ENCODE measurements at places on chromosomes 13 and 19.

DNA sequence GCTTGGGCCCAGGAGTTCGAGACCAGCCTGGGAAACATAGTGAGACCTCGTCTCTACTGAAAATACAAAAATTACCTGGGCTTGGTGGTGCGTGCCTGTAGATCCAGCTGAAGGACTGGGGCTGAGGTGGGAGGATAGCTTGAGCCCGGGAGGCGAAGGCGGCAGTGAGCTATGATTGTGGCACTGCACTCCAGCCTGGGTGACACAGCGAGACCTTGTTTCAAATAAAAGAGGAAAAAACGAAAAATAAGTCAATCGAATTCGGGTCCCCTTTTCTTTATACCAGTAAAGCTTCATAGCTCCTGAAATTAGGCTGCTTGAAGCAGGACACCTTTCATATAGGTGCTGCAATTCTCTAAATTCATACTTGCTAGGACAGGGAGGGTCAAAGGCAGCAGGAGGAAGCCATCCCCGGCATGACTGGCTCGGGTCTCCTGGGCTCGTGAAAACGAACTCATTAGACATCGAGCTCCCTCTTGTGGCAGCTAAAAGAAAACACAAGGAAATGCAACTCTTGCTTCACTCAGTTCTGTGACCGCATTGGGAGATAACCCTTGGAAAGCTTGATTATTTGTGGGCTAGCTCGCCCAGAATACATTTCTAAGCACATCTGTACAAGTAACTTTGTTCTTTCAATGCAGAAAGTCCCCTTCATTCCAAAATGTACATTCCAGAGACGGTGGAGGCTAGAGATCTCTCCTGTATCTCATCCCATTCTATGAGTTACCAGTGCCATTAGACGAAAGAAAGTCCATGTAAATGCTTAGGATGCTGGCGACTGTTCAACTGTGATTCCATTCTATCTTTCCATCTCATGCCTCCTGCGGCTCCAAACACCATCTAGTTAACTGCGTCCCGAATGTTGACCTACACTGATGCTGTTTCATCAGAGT lies 16.8 kb downstream of the FPR2 start:
- DNase-seq: peak; percentile 46

GRCh38 chr19:49271080-49271753 lies 53.8 kb downstream of the SLC6A16 start:
- no peak for DNase-seq

DNA sequence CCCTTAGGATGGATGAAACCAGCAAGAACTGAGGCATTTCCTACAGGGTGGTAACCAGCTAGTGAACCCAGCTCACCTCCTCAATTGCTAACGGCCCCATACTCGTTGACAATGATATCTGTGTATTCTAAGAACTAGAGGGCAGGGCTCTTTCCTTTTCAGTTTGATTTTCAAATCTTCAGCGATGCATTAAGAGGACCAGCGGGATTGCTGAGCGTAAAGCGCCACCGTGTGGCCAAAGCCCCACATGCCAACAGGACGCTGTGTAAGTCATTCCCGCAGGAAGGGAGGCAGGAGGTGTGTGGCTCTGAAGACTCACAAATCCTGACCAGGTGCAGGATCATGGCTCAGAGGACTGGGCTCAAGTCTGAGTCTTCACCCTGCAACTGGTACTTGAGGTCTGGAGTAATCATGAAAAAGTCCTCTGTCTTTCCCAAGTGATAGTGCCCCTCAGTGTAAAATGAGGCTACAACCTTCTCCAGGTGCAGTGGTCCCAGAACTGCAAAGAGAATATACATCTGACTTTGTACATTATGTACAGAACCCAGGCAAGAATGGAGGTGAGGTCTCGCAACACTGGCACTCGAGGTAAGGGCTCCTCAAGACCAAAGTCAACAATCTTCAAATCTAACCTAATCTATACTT lies 40.9 kb downstream of the C13orf42 start:
- peak; percentile 75 for DNase-seq

GRCh38 chr19:50431343-50432220 lies 1.1 kb upstream of the MYBPC2 start:
- peak; percentile 54 for DNase-seq

DNA sequence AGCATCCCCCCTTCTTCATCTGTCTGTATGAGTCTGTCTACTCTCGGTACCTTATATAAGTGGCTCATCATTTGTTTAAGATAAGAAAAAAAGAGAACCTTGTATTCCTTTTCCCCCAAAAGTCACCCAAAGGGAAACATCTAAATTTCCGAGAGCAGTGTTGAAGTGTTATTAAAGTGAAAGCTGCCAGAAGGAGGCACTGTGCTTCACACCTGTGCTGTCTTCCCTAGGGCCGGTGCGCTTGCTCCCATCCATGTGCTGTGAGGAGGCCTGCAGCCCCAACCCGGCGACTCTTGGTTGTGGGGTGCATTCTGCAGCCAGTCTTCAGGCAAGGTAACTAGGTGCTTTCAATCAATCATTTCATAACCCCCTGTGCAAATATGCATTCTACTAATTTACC lies 97.5 kb downstream of the TNFRSF19 start:
- DNase-seq: no peak

GRCh38 chr13:97436845-97437244 lies 2.9 kb downstream of the RAP2A start:
- no peak for DNase-seq

DNA sequence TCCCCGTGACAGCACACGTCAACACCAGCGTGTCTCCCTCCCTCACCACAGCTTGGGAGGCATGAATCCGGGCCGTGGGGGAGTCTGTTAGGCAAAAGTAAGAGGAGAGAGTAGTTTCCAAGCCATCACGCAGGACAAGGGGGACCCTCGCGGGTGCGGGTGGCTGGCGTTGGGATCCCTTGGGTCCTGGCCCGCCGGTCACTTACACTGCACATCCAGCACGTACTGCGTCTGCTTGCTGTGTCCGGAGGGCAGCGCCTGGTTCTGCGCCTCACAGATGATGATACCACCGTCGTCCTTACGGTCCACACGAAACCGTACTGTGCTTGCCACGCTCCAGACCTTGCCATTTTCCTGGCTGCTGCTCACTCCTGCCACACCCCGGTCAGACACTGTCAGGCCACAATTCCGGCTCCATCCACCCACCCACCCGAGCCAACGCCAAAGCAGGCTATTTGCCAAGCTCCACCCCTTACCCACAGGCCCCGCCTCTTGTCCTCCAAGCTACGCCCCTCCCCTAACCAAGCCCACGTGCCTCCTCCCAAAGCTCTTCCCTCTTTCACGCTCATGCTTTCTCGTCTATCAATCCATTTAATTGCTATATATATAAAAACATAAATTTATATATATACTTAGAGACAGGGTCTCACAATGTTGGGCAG lies 6.6 kb upstream of the ZNF428 start:
- DNase-seq: no peak

- no peak for DNase-seq
Observed at GRCh38 chr13:35888981-35889380, 242.2 kb downstream of the DCLK1 start.

DNA sequence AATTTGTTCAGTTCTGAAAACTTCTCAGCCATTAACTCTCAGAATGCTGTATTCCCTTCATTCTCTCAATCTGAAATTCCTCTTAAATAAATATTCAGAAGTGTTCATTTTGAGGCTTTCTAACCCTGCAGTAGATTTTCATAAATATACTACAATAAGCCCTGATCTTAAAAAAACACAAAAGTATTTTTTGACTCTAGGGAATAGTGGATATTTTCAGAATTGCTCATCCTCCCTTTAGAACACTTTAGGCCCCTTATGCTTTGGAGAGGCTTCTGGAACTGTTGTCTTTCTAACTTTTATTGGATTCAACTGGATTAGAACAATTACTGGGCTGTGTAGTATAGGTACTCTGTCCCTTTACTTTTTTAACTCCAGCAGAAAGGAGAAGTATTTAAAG lies 1662.6 kb upstream of the MIR17HG start:
- no peak for DNase-seq

GRCh38 chr13:23578411-23579071 lies 8.3 kb downstream of the TNFRSF19 start:
- peak; percentile 44 for DNase-seq

DNA sequence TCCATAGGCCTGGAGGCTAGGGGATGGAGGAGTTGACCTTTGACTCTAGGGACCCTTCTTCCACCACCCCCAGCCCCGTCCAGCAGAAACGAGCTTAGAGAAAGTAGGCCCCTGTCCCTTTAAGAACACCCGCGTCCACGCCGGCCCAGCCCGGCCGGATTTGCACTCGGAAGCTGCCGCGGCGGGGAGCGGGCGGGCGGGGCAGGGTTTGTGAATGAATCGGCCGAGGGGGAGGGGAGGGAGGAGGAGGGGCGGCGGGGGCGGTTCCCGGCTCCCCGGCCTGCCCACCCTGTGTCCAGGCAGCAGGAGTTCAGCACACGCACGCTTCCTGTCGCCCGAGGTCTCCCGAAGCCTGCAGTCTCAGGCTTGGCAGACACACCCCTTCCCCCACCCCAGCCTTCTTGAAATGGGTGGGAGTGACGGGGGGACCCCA lies 1.5 kb downstream of the UNC13A start:
- DNase-seq: peak; percentile 69

GRCh38 chr19:7645163-7645562 lies 8.3 kb downstream of the STXBP2 start:
- no peak for DNase-seq

DNA sequence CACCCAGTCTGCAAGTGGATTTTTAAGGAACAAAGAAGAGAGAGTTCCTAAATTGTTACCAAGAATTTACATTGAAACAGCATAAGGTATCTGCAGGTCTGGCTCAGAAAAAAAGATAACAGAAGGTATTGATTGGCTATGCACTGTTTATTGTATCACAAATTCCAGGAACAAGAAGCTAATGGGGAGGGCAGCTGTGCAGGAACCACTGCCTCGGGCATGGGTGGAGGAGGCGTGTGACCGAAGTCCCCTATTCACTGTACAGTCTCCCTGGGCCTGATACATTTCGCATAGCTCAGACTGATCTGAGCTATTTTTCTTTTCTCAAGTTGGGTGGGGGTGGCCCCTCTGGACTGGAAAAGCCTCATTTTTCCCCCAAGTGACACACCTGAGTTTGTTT lies 11.7 kb downstream of the NECTIN2 start:
- DNase-seq: no peak

GRCh38 chr19:5934774-5935472 lies 20.9 kb downstream of the CAPS start:
- no peak for DNase-seq

DNA sequence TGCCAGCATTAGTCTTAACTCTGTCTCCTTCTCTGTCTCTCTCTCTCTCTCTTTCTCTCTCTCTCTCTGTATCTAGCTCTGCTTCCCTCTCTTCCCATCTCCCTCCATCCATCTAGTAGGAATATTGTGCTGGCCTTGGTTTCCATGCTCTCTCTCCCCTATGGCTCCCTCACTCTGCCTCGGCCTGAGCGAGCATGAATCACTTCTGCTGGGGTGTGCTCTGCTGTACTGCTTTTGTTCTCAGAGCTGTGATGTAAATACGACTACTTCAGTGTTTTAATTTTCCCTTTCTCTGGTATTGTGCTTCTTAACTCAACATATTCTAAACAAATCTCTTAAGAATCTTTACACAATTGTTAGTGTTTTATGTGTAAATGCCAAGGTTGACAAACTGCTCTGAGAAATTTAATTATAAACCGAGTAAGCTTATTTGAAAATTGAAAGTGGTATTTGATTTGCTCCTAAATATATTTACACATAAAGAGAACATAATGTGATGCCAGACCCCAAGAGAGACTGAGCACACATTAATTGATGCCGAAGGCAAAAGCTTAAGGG lies 211.5 kb upstream of the KL start:
- no peak for DNase-seq

GRCh38 chr13:112347986-112348385 lies 28.2 kb upstream of the SPACA7 start:
- no peak for DNase-seq

Measured in kidney capillary endothelial cell (primary cell).